ENCODE measurements at places on chromosomes 6 and 20.

DNA sequence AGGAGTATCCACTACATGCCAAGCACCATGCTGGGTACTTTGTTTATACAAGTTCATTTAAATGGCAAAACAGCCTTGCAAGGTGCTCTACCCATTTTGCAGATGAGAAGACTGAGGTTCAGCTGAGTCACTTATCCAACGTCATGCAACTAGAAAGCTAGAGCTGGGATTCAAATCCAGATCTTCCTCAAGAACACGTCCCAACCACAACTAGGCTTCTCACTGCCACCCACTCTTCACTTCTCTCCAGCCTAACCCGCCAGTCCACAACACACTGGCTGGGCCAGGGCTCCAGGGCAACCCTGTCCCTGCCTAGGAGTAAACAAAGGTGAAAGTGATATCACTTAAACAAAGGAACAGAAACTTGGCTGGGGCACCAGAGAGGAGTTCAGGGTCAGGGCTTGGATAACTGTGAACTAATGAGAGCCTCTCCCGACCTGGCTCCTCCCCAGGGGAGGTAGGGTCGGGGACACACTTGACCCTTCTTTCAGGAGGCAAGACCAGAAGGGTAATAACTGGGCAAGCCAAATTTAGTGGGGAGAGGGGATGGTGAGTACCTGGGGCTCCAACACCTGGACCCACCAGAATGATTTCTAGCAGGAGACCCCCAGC lies 7.9 kb downstream of the SDC4 start:
- no peak for DNase-seq

DNA sequence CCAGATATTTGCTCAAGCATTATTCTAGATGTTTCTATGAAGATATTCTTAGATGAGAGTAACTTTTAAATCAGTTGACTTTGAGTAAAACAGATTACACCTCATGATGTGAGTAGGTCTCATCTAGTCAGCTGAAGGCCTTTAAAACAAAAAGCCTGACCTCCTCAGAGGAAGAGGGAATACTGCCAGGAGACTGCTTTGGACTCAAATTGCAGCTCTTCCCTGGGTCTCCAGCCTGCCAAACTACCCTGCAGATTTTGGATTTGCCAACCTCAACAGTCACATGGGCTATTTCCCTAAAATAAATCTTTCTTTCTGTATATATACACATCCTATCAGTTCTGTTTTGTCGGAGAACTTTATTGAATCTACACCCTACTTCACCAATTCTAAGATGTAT lies 182.5 kb upstream of the TENT5A start:
- DNase-seq = no peak

GRCh38 chr6:26486358-26486757 lies 13.7 kb upstream of the BTN1A1 start:
- DNase-seq = no peak

GRCh38 chr6:24492475-24492874 lies 2.3 kb upstream of the ALDH5A1 start:
- no peak for DNase-seq

GRCh38 chr20:20160520-20160919 lies 108.2 kb downstream of the CFAP61 start:
- no peak for DNase-seq

- DNase-seq = no peak
Measured at GRCh38 chr6:21164768-21165326, 428.7 kb upstream of the SOX4 start.

DNA sequence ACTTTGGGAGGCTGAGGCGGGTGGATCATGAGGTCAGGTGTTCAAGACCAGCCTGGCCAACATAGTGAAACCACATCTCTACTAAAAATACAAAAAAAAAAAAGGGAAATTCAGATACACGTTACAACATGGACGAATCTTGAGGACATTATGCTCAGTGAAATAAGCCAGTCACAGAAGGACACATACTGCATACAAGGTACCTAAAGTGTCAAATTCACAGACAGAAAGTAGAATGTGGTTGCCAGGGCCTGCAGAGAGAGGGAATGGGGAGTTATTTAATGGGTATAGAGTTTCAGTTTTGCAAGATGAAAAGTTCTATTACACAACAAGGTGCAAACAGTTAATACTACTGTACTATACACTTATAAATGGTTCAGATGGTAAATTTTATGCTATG lies 75.1 kb downstream of the SNX5 start:
- no peak for DNase-seq

GRCh38 chr20:53079828-53080686 lies 107.9 kb downstream of the TSHZ2 start:
- no peak for DNase-seq

GRCh38 chr6:51854347-51854746 lies 233.1 kb downstream of the PKHD1 start:
- no peak for DNase-seq

DNA sequence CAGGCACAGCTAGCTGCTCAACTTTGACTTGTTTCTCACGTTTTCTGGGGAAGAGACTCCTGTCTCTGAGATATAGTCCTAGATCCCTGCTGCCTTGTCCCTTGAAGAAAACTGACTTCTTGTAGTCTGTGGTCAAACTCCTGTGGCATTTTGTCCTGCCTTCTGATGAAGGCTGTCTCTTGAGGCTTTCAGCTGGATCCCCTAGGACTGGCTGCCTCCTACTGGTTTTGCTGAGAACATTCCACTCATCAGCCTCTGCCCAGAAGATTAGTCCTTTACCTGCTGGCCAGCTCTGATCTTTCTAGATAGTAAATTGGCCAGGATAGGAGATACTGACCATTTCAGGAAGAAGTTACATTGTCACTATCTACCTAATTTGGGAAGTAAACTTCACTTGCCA lies 71.9 kb upstream of the CNR1 start:
- DNase-seq = no peak

DNA sequence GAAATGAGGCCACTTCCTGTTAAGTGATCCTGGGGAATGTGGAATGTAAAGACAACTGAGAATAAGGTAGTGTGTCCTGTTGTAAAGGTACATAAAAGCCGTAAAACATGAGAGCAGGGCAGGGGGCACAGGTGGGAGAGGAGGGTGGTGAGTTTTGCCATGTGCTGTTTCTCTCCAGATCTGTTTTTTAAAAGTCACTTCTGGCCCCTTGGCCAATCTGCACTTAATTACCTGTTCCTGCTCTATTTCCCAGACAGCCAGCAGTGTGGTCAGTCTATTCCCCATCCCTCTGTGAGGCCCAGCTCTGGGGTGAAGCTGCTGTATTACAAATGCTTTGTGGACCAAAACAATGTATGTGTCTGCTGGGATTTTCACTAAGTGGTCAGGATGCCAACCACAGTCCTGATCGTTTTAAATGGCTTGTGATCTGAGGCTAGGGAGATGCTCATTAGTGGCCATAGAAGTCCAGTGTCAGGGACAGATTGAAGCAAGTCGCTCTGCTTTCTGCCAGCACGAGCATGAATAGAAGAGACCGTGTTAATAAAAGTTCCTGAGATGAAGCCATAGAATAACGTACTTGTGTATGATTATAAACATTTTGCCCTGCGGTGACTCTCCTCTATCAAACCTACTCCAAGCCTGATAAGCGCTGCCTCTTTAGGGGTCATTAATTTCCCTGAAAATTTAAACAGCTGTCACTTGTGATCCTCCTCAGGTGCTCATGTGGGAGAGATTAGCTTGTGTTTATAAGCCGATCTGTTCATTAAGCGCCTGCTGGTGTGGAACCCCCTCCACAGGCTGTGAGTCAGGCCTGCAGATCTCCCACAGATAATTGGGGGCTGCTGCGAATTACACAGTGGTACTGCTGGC lies 111.8 kb upstream of the CENPW start:
- no peak for DNase-seq

- DNase-seq = no peak
Measured at GRCh38 chr6:42280966-42281533, 63.4 kb upstream of the MRPS10 start.

GRCh38 chr6:56714982-56715456 lies 72.3 kb upstream of the DST start:
- no peak for DNase-seq

DNA sequence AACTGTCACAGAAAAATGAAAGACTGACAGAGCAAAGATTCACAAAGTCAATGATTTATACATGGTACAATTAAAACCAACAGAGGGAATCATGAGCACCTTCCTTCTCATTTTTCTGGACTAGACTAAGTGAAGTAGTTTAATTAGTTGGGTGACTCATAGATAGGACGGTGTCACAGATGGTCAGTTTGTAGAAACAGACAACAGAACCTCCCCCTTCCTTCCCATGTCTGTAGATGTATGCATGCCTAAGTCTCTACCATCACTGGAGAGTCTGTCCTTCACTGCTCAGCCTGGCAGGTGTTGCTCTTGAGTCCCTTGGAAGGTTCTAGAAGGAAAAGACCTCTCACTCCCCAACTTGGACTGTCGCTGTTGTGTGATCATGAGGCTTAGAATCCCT lies 75.4 kb upstream of the EEF1E1 start:
- no peak for DNase-seq

- no peak for DNase-seq
Measured at GRCh38 chr20:64107736-64108457, 532 bp upstream of the NPBWR2 start.

DNA sequence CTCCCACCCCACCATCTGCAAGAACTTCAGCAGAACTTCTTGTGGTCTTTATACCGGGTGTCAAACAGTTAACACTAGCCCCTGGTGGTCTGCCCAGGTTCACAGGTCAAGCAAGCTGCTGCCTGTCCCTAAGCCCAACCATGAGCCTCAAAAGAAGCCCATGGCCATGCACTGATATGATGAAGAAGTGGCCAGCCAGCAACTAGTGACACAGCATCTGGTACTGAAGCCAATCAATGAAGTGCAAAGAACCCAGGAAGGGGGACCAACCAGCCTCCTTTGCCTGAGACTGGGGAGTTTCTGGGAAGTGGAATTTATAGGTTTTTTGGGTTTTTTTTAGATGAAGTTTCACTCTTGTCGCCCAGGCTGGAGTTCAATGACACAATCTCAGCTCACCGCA lies 127.8 kb downstream of the MAFB start:
- DNase-seq = no peak

DNA sequence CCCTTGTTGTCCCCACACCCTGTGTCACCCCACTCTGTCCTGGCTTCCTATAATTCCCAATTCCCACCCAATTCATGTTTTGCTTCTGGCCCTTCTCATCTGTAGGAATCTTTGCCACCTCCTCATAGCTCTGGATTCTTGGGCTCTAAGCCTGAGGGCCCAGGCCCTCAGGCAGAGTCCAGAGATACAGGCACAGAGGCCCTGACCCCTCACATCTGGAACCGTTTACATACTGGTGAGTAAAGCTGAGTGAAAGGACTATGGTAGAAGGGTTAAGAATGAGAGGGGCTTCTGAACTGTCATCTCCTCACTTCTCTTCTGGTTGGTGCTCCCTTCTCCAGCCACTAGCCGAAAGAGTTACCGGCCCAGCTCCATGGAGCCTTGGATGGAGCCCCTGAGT lies 13.6 kb downstream of the PRRC2A start:
- DNase-seq = no peak

GRCh38 chr20:12573442-12573841 lies 435.3 kb upstream of the SPTLC3 start:
- DNase-seq = no peak

DNA sequence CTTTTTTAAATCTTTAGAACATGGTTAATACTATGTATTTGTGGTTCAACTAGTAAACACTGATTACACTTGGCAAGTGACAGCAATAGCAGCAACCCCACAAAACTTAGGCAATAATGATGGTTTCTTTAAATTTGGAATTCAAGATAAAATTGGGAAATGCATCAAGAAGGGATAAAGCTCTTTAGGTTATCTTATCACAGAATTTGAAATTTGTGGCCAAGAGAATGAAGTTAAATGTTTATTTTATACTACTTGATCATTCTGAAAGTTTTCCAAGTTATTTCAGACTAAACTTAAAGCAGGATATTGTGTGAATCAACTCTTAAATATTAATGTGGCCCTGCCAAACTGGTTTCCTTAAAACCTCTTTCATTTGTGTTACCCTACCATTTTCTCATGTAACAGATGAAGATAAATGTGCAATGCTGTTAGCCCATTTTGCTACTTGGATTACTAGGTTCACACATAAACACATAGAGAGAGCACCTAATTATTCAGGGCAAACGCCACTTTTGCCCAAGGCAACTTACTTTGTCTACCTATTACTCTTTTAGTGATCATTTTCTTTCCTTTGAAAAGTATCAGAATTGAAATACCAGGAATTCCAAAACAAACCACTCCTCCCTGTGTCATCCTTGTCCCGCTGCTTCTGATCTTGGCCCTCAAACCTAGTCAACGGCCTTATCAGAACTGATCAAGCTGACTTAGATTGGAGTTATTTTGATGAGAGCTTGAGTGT lies 186.7 kb upstream of the TENT5A start:
- no peak for DNase-seq

DNA sequence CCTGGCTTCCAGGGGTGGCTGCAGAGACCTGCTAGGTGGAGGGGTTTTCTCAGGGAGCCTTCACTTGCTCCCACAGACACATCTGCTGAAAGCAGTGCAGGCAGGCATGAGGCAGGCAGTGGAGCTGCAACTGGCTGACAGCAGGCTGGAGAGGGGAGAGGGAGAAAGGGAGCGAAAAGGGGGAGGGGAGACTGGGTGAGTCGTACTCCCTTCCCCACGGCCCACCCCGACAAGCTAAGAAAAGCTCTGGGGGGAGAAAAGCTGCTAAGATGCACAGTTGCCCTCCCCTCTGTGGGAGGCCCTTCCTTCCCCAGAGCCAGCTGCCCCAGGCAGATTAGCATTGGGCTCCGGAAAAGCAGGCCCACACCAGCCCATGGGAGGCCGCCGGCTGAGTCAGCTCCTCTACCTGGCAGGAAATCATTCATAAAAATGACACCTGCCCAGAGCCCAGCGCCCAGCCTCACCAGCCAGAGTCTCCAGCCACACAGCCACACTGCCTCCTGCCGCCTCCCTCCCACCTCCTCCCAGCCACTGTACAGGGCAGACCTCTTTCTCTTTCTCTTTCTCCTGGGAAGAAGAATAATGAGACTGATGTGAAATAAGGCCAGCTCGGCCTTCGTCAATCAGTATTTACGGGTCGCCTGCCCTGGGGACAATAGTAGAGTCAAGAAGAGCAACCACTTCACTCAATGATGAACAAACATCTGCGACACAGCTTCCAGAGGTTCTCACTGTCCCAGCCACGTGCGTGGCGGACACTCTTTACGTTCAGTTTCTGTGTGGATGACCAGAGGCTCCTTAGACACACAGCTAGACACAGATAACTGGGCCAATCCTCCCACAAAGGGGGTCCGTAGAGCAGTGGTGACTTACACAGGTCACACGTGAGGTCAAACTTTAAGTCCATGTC lies 7.7 kb upstream of the C20orf203 start:
- DNase-seq = no peak

Measured in thoracic aorta (tissue), 2 donors.